ENCODE measurements at places on chromosomes 3 and 15.

DNA sequence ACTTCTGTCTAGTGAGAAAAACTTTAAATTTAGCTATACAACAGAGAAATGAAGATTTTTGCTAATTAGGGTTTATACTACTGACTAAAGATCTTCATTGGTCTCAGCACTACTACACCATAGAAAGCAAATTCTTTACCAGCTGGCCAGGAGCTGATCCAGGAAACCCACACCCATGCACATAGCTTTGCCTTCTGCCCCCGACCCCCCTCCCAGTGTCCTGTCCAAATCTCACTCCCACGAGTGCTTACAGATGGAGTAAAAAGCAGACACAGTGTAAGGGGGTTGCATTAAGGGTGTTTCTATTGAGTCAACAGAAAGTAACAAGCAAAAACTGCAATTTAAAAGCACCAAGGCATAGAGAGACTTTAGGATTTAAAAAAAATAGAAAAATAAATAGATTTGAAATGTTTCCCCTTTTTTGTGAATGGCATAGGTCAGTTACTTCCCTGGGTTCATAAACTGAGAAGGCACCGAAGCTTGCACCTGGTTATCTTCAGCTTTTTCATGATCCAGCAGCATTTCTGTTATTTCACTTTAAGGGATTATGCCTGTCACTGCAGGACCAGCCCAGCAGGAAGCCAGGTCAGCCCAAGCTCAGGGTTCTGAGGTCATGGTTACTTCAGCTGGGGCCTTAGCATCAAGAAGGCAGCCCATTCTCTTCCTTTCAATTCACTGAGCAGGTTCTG is 124.3 kb downstream of the CTNNB1 start:
- no peak for DNase-seq

- no peak for DNase-seq
Measured at GRCh38 chr3:114332342-114333179, 38.7 kb downstream of the TIGIT start.

- DNase-seq: no peak
Measured at GRCh38 chr3:189927975-189928895, 192.5 kb downstream of the P3H2 start.

- DNase-seq: no peak
Measured at GRCh38 chr15:70320482-70320881, 222.8 kb upstream of the TLE3 start.

DNA sequence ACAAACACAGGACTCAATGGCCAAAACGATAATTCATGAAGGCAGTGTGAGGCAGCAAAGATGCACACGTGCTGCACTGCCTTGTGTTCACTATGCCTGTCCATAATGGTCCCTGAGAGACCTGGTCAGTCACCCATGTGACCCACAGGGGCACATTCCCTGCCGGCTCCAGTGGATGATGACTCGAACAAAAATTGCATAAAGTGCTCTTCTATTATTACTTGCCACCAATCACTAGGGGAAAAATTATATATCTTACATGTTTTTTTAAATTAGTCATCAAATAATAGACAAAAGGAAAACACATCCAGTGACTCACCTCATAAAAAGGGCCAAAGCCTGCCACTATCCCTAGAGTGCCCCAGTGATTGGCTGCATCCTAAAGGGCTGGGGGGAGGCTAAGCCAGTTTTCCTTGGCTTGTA is 47.5 kb downstream of the UBP1 start:
- no peak for DNase-seq

GRCh38 chr3:132722165-132723023 is at the start of gene NPHP3:
NPHP3 (minus strand) TSS chr3:132722409; CDS start chr3:132722355, 54 bp downstream.
- peak; percentile 95 for DNase-seq

- no peak for DNase-seq
Measured at GRCh38 chr3:39105687-39106063, 1.8 kb downstream of the GORASP1 start.

DNA sequence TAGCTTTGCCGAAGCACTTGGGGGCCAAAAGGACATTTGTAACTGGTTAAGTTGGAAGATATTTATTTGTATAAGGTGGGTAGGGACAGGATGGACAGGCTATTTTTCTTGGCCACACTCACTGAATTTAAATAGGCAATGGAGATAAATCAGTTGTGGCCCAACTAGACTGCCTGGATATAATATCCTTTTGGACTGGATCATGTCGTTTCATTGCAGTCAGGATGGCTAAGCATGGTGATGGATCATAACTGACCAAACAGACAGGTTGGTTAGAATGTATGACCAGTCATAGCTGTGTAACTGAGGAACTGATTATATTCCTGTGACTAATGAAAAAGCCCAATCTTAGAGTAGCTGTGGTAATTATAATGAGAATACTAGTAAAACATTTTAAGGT is 284.0 kb downstream of the LPP start:
- DNase-seq: no peak

DNA sequence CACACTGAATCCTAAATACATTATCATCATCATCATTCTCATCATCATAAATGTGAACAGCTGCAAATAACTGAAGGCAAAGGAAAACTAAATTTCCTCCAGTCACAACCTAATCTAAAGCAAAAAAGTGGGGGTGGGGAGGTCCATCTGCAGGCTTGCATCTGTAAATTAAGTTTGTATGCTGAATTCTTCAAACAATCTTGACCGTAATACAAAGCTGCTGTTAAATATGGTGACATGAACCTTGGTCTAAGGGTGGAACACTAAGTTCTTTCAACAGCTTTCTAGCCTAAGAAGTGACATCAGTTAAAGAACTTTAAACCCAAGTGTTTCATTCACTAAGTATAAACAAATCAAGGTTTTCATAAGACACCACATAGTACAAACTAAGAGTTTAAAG is 4.3 kb downstream of the LRRFIP2 start:
- DNase-seq: no peak

GRCh38 chr3:71035314-71035713 is 548.2 kb downstream of the FOXP1 start:
- DNase-seq: no peak

DNA sequence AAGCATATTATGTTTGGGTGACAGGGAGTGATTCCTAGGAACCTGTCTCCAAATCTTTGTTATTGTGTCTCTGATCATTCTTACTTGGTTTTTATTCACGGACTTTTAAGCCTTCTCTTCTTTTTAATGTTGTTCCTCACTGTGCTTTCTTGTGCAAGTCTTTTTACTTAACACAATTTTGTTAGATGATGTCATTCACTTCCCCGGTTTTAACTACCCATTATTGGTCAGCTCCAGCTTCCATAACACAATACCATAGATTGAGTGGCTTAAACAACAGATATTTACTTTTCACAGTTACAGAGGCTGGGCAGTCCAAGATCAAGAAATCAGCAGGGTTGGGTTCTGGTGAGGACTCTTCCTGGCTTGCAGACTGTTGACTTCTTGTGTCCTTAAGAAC is 436.3 kb upstream of the CBLB start:
- no peak for DNase-seq

DNA sequence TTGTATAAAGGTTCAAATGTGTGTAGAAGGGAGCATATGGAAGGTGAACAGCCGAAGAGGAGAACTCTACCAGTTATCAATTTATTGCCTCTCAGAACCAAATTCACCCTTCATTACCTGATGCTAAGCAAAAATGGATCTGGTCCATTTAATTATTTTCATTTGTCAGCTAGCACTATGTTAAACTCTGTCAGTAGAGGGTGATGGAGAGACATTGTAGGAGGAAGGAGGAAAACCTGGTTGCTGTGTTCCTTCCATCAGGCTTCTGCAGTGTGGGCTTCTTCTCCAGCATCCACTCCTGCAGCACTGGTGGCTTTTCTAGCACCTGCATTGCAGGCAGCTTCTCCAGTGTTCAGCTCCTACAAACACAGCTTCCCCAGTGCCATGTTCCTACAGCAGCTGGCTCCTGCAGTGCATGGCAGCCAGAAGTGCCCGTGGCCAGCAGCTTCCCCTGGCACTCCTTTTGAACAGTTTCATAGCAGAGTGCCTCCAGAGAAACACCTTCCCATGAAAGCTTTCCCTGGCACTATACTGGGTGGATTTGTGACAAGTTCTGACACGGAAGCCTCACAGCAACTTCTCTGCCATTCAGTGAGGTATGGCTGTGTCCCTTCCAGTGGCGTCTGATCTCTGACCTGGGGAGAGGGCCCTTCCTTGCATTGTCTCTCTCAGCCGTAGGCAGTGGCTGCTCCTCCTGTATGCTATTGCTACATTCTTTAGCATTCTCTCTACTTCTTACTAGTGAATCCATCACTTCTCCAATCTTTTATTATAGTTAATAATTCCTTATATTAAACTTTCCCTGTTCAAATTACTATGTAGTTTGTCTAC is 14.6 kb upstream of the IL17RD start:
- DNase-seq: peak; percentile 68

DNA sequence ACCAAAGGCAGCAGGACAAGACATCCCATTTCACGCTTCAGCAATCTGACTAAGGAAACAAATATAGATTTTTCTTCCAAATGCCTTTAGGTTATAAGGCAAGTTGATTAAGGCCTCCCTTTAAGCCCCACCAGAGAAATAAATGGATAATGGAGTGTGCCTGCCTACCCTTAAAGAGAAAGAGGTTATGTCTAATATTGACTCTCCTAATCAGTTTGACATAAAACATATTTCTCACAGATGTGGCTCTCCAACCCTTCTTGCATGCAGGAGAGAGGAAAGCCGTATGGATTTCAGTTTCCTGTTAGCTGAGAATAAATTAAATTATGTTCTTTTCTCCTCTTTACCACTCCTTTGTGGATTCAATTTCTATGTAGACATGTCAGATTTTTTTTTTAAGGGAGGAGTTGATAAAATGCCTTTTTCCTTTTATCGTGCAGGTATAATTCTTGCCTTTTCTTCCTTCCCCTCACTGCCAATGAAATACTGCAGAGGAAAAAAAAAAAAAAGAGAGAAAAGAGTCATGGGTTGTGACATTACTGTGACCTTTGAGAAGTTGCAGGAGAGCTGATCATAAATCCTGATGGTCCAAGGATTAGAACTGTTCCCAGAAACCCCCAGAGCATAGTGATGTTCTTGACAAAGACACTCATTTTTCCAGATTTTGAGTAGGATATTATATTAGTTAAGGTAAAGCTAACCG is 355.3 kb upstream of the SLCO3A1 start:
- DNase-seq: no peak

- DNase-seq: no peak
Measured at GRCh38 chr15:69979783-69980182, 117.9 kb downstream of the TLE3 start.

DNA sequence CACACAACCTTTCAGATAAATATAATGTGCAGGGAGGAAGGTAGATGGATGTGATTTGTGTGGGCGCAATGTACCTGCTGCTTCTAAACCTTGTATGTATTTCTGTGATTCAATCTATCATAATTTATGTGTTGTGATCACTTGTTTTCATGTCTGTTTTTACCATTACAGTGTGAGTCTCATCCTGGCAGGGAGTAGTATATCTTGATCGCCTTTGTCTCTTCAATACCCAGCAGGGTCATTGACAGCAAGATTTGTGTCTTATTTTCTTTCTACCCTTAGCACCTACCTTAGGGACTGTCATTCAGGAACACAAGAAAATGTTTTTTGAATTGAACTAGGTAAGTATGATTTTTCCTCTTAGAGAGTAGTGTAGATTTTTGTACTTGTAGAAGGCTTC is 83.7 kb upstream of the SELENOK start:
- no peak for DNase-seq

DNA sequence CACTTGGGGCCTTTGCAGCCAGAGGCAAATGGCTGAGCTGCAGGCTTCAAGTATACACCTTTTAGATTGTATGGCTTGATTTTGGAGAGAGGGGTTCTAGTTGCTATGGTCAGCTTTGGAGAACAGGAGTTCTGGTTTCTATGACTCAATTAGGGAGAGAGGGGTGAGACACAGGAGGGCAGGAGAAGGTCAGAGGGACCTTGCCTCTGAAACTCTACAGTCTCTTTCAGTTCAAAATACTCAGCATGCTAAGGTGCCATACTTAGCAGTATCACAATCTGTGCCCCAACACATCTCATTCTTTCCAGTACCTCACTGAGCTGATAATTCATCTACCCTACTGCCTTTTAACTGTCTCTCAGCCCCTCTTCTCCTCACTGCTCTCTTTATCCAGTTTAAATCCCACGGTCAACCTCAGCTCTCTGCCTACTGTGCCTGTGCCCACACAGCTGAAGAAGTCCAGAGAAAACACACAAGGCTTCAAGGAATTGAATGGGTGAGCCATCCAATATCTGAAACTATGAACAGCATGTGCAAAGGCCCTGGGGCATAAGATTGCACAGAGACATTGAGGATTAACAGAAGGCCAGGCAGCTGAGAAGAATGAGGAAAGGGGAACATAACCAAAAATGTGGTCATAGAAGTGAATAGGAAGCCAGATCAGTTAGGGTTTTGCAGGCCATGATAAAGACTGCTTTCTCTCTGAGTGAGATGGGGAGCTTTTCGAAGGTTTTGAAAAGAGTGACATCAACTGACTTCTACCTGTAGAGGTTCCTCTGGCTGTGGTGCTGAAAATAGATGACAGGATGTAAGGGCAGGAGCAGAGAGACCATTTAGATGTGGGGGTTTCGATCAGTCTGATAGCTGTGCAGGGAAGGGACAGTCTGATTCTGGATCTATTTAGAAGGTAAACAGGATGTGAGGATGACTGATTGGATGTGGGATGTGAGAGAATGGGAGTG is 54.5 kb upstream of the C3orf80 start:
- DNase-seq: no peak

DNA sequence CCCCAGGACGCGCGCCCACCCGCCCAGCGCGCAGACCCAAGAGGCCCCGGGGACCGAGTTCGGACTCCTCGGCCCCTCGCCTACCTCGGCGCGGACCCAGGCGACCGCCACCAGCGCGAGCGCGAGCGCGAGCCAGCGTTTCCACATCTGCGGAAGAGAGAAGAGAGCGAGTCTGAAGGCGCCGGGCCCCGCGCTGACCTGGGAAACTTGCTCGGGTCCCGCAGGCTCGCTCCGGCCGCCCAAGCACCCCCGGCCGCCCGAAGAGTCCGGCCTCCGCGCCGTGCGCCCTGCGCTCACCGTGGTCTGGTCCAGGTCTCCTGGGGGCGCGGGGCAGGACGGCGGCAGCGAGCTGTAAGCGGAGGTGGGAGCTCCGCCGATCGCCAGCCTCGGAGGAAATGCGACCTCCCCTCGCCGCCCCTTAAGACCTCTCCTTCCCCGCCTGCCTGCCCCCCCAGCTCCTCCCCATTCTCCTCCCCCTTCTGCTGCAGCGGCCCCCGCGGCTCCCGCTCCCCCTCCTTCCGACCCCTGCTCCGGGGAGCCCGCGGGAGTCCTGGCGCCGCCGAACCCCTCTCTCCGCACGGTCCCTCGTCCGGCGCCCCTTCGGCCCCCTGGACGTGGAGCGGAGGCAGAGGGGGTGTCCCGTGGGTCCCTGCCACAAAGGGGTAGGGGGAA is at the start of gene FSTL1:
Gene FSTL1, minus strand, starts transcription at position 393 of the 672 bp plus-strand sequence. Its CDS starts 246 bp downstream, at position 147.
- DNase-seq: peak; percentile 86

GRCh38 chr3:101020351-101021015 is 27.3 kb upstream of the ABI3BP start:
- no peak for DNase-seq

- DNase-seq: peak; percentile 53
Measured at GRCh38 chr3:193452338-193452737, 73.8 kb upstream of the ATP13A5 start.
